ENCODE measurements at places on chromosomes 7 and 10. TPM values are rescaled to one million over a fixed set of nuclear protein-coding genes. Genes with fewer than 3 reads are reported as not detected.

ATE1 gene
- 25.7 TPM for total RNA-seq

LARP4B gene
- total RNA-seq, result 124 TPM

ZPBP gene
- total RNA-seq, result not detected

RADIL gene
- 0.15 TPM for total RNA-seq

C10orf62 gene
- total RNA-seq, result not detected

CFAP46 gene
- total RNA-seq, result not detected

RBP4 gene
- not detected for total RNA-seq

HMX2 gene
- not detected for total RNA-seq

MET gene
- 0.71 TPM for total RNA-seq

GIMAP5 gene
- total RNA-seq, result 242 TPM

UPK3BL2 gene
- total RNA-seq, result 29.3 TPM

SPDYE5 gene
- total RNA-seq, result not detected

PPP1R9A gene
- not detected for total RNA-seq

AKR1C8 gene
- 1.4 TPM for total RNA-seq

TUBB8 gene
- total RNA-seq, result not detected

FRA10AC1 gene
- total RNA-seq, result 17.7 TPM

AGMO gene
- not detected for total RNA-seq

ACBD7 gene
- total RNA-seq, result 1.5 TPM

LAMB1 gene
- total RNA-seq, result not detected

TSPAN12 gene
- total RNA-seq, result 0.39 TPM

CYP2C19 gene
- total RNA-seq, result not detected

GPR22 gene
- not detected for total RNA-seq

ST8SIA6 gene
- 1.1 TPM for total RNA-seq

CADPS2 gene
- total RNA-seq, result not detected

LRWD1 gene
- 30.7 TPM for total RNA-seq

CYCS gene
- 140 TPM for total RNA-seq

PAPSS2 gene
- 0.07 TPM for total RNA-seq

PPP1R17 gene
- not detected for total RNA-seq

TRIM73 gene
- 12.4 TPM for total RNA-seq

AKR1C3 gene
- total RNA-seq, result 2.9 TPM

NODAL gene
- total RNA-seq, result not detected

MACC1 gene
- total RNA-seq, result not detected

GIMAP4 gene
- total RNA-seq, result 476 TPM

ITPRID1 gene
- total RNA-seq, result not detected

SOSTDC1 gene
- not detected for total RNA-seq

TOMM7 gene
- 224 TPM for total RNA-seq

FAM25A gene
- not detected for total RNA-seq

DRGX gene
- total RNA-seq, result not detected

STEAP2 gene
- not detected for total RNA-seq

TMEM168 gene
- total RNA-seq, result 20.6 TPM

GTF2IRD2 gene
- total RNA-seq, result 16.5 TPM

SLIT1 gene
- 0.47 TPM for total RNA-seq

Measured in T-helper 1 cell treated with Interleukin-12 subunit alpha and Interleukin-12 subunit beta and Interleukin-4 antibody, amounts not matched to agents 30 ng/mL and 1 ng/mL, for 36 hours (primary cell).